GM12865 (cell line): ENCODE measurements at places on chromosomes 6 and 20.

DNA sequence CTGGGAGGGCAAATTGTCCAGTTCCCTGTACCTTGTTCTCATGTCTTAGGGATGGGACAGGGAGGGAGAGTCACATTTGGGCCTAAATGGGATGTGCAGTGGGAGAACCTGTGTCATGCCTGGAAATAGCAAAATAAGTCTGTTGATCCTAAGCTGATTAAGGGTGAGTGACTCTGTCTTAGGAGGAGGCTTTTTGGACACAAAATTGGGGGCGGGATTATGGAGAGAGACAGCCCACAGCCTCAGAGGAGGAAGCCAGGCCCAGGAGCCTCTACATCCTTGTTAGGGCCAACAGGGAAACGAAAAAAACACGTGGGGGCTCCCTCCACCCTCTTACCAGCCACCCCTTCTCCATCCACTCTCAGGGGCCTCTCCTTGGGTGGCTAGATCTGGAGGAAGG is 2.2 kb downstream of the KCNB1 start:
- no peak for DNase-seq

DNA sequence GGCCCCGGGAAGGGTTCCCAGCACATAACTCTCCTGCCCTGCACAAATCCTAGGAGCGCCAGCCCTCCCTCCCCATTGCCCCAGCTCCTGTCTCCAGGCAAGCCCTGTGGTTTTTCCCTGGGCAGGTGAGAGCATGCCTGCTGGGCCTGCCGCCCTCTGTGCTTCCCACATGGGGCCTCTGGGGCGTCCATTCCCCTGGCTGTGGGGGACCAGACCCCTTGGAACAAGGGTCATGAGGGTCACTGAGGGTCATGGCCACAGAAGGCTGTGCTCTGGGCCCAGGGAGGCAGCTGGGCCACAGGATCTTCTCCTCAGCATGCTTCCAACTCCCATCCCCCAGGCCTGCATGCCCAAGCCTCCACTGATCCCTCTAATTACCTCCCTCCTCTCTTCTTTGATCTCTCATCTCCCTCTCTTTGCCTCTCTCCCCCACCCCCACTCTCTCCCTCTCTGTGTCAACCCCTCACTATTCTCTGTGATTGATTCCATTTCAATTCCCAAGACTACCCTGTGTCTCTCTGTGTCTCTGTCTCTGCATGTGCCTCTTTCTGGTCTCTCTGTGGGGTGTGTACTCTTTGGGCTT is 6.1 kb downstream of the MDFI start:
- no peak for DNase-seq

DNA sequence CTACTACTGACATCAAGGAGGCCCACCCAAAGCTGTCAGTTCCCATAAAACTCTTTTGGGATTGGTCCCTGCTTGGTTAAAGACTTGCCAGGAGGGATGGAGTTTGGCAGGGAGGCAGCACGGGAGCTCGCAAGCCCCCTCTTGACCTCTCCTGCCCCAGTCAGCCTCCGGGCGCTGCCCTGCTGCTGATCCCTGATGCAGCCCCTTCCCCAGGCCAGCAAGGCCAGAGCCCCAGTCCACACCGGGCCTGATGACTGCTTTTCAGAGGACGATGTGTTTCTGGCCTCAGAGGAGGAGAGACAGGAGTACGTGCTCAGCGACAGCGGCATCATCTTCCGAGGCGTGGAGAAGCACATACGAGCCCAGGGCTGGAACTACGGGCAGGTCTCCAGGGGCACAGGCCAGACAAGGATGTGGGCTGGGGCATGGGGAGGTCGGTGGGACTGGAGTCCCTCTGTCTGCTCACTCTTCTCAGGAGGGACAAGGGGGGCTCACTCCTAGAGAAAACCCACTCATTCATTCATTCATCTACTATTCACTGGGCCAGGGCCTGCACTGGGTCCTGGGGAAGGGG is 15.6 kb downstream of the TGM6 start:
- no peak for DNase-seq

DNA sequence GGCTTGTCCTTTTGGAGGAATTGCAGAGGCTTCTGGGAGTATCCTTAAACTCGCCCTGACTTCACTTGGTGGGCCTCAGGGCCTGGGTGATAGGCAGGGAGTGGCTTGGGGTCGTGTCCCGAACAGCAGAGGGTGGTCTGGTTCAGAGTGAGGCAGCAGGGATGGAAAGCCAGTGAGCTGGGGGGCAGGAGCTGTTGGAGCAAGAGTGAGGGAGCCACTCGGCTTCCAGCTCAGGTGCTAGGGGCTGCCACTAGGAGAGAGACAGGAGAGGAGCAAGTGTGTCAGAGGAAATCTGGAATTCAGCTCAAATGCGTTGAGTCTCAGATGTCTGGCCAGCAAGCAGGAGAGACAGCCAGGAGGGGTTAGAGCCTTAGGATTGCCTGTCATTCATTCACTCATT is 85.8 kb downstream of the DLGAP4 start:
- DNase-seq = no peak

DNA sequence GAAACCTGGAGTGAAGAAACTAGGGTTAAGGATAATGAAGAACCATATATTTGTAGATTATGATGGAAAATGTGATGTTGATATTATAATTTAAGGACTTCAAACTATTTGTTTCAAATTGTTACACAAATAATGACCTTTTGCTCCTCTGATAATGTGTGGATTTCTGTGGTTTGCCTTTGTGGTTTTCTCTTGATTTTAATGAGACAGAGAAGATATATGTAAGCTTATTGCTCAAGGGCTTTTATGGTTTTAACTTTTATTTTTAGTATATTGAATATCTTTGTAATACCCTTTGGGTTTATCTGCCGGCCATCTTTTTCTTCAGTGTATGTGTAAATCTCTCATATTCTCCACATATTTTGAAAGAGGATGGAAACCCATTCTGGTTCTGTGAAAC is 362.3 kb downstream of the RIMS1 start:
- DNase-seq = no peak

GRCh38 chr20:46934746-46935287 is 40.2 kb downstream of the EYA2 start:
- DNase-seq = no peak

DNA sequence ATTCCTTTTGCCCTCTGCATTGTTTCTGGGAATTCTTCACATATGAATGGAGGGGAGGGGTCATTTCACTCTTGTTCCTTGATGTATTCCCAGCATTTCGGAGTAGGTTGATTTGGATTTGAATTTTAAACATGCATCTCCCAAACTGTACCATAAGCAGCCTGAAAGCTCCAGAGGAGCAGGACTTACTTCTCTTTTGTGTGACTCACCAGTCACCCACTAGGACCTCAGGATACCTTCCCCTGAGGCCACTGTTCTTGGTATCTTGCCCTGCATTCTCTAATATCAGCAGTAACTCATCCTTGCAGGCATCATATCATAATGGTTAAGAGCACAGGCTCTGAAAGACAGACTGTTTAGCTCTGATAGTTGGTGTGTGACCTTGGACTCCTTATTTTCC is 703 bp downstream of the MRPL2 start:
- DNase-seq = no peak

- DNase-seq = peak; percentile 62
These were observed 35.7 kb upstream of the ID1 start for GRCh38 chr20:31569163-31570020.

DNA sequence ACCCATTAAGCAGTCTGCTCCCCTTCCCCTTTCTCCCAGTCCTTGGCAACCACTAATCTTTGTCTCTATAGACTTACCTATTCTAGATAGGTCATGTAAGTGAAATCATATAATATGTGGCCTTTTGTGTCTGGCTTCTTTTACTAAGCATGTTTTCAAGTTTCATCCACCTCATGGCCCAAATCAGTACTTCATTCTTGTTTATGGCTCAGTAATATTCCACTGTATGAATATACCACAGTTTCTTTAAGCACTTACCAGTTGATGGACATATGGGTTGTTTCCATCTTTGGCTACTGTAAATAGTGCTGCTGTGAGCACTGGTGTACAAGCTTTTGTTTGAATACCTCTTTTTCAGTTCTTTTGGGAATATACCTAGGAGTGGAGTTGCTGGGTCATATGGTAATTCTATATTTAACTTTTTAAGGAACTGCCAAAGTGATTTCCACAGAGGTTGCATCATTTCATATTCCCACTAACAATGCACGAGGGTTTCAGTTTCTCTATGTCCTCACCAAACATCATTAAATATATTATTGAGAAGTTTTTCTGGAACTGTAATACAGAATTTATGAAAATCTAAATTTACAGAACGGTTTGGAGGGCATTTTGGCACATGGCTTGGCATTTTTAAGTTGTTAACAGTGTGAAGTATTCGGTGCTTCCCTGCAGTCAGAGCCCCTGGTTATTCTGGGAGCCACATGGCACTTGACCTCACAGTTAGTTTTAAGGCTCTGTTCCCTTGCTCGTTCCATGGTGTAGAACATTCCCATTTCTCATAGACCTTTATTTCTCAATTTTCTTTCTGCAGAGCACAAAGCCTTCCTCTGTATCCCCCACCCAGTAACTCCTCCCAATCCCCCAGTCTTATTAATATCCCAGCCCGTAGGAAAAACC is 27.0 kb upstream of the DTNBP1 start:
- no peak for DNase-seq

DNA sequence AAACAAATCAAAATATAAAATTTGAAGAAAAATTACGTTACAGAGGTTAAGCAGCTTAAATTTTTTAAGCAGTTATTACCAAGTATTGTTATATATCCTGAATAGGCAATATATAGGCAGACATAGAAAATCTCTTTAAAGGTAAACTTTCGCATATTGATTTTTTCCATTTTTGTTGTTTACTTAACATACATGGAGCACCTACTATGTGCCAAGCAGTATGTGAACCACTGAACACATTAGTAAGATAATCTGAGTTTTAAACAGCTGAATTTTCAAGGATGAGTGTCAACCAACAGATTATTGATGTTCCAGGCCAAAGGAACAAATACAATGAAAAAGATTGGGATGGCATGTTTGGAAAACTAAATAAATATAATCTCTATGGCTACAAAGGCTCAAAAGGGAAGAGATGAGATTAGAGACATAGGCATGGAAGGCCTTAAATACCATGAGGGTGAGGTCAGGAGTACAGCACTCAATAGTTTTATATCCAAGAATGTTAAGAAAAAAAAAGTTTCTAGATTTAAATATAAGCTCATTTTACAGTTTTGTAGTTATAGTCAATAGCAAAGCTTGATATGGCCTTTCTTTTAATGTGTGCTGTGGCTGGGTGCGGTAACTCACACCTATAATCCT is 277.5 kb downstream of the PTPRK start:
- no peak for DNase-seq

DNA sequence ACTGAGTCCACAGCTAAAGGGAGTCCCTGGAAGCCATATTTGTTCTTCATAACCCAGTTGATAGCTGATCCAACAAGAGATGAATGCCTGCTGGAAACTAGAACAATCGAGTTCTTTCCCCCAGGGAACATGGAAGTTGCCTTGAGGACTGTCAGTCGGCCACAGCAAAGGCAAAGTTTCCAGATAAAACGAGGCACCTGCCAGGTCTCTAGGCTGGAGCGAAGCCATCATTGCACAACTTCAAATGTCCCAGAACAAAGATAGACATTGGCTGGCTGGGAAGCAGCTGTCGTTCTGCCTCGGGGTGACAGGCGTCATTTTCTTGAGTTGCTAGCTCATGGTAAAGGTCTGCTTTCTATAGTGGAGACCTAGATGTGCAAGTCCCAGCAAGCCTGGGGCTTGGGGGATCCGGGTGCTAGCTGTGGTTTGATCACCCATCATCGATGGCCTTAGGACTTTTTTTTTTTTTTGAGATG is 184.4 kb upstream of the ZNF217 start:
- no peak for DNase-seq

DNA sequence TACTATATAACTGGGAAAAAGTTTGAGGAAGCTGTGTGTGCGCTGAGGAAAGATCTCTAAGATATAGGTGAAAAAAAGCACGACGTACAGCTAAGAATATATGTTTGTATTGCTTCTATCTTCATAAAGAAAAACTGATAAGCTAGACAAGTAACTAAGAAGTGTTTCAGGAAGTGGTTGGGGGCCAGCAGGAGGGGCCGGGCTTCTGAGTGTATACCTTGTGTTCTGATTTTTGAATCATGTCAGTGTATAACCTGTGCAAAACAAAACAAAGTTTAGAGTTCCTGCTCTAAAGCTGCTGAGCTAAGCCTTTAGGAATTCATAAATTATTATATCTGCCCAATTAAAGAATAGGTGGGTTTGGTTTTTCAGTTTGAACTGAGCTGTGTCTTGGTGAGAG is 7.9 kb upstream of the OSER1 start:
- DNase-seq = no peak

DNA sequence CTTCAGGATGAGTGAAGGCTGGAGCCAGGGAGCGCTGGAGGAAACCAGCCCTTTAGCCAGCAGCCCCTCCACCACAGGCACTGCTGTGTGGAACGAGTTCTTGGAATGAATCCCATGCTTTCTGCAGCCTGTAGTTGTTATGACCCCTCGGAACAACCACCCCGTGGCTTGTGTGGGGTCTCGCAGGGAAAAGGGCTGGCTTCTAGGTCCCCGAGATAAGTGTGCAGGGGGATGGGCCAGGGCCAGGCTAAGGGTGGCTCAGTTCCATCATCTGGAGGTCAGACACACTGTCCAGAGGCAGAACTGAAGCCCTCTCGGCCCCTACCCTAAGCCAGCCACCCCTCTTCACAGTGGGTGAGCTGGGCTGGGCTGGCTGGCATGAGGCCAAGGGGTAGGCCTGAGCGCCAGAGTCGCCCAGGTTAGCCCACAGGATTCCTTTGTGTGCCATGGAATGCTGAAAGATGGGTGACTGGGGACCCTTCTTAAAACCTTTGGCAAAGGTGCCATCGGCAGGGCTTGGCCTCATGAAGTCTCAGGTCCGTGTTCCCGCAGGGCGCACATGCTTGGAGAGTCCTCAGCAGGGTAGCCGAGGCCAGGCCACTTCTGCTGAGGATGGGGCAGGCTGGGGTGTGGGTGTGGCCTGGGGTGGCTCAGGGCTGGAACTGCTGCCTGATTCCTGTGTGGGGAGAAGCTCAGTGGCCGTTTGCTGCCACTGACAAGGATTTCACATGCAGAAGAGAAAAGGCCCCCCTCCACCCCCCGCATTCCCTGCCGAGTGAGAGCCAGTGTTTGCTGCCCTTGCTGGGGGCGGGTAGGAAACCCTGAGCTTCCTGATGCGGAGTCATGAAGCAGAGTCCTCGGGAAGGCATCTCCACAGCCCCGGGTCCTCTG is 24.6 kb downstream of the SPATA2 start:
- DNase-seq = no peak

DNA sequence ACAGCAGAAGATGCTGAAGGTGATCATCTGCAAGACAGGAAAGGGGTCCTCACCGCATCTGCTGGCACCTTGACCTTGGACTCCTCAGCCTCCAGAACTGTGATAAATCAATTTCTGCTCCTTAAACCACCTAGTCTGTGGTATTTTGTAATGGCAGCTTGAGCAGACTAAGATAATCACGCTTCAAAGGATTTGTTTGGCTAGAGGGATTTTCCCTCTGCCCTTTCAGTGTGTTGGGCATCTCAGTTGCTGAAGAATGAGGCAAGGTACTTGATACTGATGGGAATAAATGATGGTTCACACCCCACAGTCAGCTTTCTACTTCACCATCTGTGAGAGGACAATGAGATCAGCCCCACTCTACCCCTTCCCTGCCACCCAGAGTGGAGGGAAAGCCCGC is 60.2 kb downstream of the ADAT2 start:
- no peak for DNase-seq

- no peak for DNase-seq
These were observed 22.2 kb downstream of the XRN2 start for GRCh38 chr20:21325296-21325695.
